ENCODE measurements at places on chromosomes 6 and 20.

DNA sequence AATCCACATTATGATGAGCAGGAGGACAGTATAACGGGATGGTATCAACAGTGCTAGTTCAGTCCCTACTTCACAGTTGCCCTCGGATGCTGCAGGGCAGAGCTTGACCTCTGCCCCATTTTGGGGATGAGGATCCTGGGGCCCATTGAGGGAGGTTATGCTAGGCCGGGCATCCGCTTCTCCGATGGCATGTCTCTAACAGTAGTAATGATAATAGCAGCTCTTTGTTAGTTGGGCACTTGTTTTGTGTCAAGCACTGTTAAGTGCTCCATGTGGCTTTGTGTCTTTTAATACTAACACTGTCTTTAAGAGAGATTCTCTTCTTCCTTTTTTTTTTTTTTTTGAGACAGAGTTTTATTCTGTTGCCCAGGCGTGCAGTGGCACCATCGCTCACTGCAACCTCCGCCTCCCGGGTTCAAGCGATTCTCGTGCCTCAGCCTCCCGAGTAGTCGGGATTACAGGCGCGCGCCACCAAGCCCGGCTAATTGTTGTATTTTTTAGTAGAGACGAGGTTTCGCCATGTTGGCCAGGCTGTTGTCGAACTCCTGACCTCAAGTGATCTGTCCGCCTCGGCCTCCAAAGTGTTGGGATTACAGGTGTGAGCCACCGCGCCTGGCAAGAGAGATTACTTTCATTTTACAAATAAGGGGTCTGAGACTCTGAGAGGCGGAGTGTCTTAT lies 1.1 kb downstream of the MAPRE1 start:
- no peak for DNase-seq

DNA sequence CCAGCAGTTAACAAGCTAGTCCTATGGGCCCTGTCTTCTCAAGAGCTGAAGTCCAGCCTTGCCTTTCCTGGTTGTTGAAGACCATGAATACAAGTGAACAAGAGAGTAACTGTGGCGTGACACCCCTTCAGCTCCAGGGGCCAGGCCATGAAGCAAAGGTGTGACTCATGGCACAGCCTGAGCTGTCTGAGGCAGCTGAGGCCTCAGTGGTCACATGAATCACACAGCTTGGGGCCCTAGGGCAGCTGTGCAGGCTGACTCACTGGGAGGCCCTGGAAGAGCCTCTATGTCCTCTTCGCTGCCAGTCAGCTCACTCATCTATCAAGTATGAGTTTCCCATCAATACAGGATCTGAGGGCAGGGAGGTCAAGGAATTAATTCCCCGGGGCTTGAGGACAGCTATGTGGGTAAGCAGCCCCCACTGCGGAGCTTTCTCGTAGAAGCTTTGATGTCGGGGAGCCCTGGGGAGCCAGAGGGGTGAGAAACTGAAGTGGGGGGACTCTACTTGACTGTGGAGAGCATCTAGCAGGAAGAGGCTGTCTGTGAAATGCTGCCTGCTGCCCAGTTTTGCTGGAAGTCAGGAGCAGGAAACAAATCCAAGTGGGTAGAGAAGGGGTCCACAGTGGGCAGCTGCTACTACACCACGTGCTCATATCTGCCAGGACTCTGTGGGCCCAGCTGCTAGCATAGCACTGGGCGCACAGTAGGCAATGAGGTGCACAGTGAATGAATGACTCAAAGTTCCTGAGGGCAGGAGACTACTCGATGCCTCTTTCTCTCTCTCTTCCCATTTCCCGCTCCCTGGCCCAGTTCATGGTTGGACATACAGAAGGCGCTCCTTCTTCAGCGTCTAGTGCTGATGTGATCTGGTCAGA lies 13.7 kb upstream of the FAM83C start:
- DNase-seq: peak; percentile 28

DNA sequence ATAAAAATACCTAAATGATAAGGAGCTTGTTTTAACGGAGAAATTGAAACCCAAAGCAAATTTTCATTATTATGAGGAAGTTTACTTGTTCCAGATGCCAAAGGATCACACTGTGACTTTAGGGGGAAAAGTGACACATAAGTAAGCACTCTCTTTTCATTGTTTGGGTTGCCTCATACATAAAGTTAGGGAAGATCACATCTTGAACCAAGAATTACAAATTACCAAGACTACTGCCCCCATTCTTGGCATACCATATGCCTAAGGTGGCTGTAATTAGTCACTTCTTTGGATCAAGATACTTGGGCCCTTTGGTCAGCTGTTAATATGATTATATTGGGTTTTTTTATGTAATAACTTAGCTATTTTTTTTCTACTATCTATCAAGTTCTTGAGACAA lies 269.0 kb downstream of the COL12A1 start:
- no peak for DNase-seq

DNA sequence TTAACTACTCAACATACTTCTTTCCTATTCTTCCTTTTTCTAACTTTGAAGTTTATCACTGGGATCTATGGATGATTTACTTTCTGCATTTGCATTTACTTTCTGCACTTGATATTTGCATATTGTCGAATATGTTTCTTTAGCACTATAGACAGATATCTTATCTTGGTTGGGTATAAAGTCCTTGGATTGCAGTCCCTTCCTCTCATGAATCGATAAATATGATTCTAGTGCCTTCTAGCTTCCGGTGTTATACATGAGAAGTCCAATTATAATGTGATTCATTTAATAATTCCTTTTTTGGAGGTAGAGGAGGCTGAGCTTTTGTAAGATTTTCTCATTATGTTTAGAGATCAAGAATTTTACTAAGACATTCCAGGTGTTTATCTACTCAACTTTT lies 321.2 kb upstream of the RUNX2 start:
- DNase-seq: no peak

GRCh38 chr20:32893263-32894025 lies 34.7 kb downstream of the EFCAB8 start:
- no peak for DNase-seq
